ENCODE measurements at places on chromosomes 13 and 19.

DNA sequence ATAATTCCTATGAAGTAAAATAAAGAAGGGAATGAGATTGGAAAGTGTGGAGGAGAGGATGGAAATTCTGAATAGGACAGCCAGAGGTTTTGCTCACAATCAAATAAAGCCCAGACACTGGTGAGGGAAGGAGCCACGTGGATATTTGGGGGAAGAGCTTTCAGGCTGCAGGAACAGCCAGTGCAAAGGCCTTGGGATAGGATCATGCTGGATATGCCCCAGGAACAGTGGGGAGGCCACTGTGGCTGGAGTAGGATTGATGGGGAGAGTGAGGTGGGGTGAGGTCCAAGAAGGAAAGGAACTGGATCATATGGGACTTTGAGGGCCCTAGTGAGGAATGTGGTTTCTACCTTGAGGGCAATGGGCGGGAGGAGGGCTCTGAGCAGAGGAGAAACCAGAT, 4.1 kb upstream of the FXYD5 start:
- no peaks in the 10 kb centered on the region for H3K4me1 ChIP-seq
- no peak for DNase-seq
- H3K4me3 ChIP-seq, result no peak overlapping the region
- H3K36me3 ChIP-seq, result no peaks in the 10 kb centered on the region
- H3K27ac ChIP-seq, result no peak overlapping the region
- no peaks in the 10 kb centered on the region for H3K27me3 ChIP-seq

GRCh38 chr13:111984349-111984748, 82.6 kb upstream of the SOX1 start:
- no peaks in the 10 kb centered on the region for H3K27me3 ChIP-seq
- H3K36me3 ChIP-seq, result no peaks in the 10 kb centered on the region
- DNase-seq, result no peak
- no peak overlapping the region for H3K4me3 ChIP-seq
- H3K4me1 ChIP-seq, result no peaks in the 10 kb centered on the region
- no peak overlapping the region for H3K27ac ChIP-seq

DNA sequence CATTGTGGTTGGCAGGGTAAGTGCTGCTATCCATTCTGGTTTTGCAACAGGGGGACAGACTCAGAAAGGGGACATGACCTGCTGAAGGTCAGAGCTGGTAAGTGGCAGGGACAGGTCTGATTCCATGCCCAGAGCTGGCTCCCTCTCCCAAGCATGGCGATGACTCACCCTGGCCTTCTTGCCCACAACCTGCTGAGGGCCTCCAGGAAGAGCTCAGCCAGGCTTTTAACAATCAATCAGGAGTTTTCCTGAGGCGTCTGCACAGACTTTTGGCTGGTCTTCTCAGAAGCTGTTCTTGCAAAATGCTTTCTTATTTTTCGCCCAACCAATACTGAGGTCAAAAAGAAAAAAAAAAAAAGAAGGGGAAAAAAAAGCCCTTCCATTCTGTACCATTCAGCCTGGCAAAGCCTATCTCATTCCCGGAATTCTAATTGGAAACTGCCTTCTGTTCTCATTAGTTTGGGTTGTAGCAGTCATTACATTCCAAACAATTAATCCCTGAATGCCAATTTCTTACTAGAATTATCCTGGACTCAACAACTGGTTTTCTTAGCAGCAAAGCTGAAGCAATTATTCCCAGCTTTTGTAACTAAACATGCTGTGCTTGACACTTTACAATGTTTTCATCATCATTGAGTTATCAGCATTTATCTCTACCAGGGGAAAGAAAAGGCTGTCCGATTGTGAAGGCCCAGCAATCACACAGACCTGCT, 17.7 kb downstream of the SIAH3 start:
- no peak overlapping the region for H3K27ac ChIP-seq
- H3K27me3 ChIP-seq, result no peaks in the 10 kb centered on the region
- no peaks in the 10 kb centered on the region for H3K4me1 ChIP-seq
- no peak for DNase-seq
- H3K4me3 ChIP-seq, result no peak overlapping the region
- H3K36me3 ChIP-seq, result no peaks in the 10 kb centered on the region

- H3K27ac ChIP-seq, result no peak overlapping the region
- no peaks in the 10 kb centered on the region for H3K27me3 ChIP-seq
- H3K4me1 ChIP-seq, result no peaks in the 10 kb centered on the region
These were observed 88.7 kb upstream of the TNFSF11 start for GRCh38 chr13:42485272-42485671.

- H3K27me3 ChIP-seq, result no peaks in the 10 kb centered on the region
- no peak overlapping the region for H3K4me3 ChIP-seq
- no peaks in the 10 kb centered on the region for H3K4me1 ChIP-seq
These were observed 386.5 kb upstream of the SPRY2 start for GRCh38 chr13:80727321-80727975.

Measured in mesendoderm (in vitro differentiated cells).